ENCODE measurements at places on chromosomes 3 and 15.

GRCh38 chr15:39747326-39747725 lies 35.3 kb downstream of the FSIP1 start:
- DNase-seq = peak; percentile 45

GRCh38 chr3:111975131-111975530 lies 3.7 kb upstream of the ABHD10 start:
- no peak for DNase-seq

GRCh38 chr15:24917431-24917830 lies 37.4 kb upstream of the SNRPN start:
- DNase-seq = no peak

GRCh38 chr15:62719316-62719715 lies 323.2 kb upstream of the TPM1 start:
- DNase-seq = peak; percentile 44

DNA sequence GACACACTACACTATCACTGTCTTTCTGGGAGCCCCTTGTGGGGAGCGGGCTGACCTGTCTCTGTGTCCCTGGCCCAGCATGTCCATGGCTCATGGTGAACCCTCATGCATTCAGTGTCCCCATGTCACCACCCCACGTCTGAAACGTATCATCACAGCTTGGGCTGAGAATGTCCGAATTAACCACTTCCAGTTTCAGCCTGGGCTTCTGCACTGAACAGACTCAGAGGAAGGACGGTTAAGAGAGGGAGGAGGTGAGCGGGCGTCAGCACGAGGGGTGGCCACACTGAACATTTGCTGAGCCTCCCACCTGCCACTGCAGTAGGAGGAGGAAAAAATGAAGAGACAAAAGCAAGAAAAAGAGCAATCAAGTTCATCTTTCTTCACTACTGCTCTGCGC lies 30.5 kb downstream of the ATP2B2 start:
- no peak for DNase-seq

GRCh38 chr3:160134454-160134853 lies 90.8 kb upstream of the C3orf80 start:
- no peak for DNase-seq

- DNase-seq = no peak
Measured at GRCh38 chr3:184574515-184575417, 13.2 kb downstream of the EPHB3 start.

DNA sequence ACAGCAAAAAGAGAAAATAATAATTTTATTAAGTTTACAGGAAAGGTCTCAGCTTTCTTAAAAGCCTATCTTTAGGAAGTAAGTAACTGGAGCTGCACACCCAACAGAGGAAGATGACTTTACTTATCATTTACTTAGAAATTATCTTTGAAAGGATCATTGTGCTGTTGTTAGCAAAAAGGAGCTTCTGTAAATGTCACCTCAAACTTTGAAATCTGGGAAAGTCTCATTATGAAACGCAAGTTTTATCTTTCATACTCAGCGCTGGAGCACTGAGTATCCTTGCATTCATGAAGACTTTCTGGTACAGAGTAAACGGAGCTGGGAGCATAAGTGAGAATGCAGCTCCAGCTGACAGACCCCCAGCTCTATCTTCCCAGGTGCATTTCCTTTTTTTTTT lies 491.2 kb upstream of the TPRG1 start:
- no peak for DNase-seq

Measured in HT1080 (cell line).